ENCODE measurements at places on chromosomes 1 and 21.

DNA sequence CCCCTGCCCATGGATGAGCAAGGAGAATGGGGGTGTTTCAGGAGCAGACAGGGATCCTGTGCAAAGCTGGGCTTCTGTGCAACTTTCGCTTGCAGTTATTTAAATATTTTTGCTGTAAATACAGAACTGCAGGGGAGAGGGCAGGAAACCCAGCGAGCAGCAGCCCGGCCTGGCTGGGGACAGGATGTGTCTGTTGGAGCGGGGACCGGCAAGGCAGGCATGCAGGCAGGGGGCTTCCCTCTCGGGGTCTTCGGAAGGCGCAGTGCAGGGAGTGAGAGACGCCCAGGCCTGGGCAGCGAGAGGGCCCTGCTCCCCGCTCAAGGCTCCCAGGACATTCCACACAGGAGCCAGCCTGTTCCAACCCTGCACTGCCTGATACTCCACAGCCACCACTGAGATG is 1.7 kb upstream of the AIRE start:
- no peak for DNase-seq

DNA sequence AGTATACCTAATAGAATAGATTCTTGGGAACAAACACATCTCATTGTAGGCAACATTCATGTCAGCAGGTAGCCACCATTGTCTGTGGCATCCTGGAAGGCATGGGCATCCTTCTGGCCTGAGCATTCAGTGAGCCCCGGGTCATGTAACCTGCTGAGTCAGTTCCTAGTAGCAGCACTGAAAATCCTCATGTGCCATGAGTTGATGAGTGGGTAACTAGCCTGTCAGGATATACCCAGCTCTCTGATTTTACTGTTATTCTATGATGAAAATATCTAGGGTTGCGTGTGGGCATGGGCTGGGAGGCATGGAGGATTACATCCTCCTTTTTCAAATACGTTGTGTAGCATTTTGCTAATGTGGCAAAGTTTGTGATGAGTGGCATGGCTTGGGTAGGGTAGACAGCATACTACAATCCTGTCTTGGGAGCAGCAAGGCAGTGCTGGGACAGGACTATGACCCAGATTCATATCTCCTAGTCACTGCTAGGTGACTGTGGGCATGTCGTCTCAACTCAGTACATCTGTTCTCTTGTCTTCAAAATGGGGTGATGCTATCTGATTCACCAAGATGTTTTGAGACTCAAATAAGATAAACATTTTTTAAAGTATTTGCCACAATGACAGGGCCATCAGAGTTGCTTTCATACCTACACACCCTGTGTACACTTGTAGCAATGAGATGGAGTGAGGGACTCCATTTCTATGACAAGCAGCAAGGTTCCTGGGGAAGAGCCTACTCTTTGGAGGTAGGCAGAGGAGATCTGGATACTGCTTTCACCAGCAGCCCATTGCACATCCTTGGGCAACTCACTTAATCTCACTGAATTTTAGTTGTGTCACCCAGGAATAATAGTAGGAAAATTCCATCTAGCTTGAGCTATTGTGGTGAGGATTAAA is 62.5 kb downstream of the CD58 start:
- DNase-seq = no peak

GRCh38 chr1:196136396-196136795 is 471.8 kb downstream of the KCNT2 start:
- DNase-seq = no peak

DNA sequence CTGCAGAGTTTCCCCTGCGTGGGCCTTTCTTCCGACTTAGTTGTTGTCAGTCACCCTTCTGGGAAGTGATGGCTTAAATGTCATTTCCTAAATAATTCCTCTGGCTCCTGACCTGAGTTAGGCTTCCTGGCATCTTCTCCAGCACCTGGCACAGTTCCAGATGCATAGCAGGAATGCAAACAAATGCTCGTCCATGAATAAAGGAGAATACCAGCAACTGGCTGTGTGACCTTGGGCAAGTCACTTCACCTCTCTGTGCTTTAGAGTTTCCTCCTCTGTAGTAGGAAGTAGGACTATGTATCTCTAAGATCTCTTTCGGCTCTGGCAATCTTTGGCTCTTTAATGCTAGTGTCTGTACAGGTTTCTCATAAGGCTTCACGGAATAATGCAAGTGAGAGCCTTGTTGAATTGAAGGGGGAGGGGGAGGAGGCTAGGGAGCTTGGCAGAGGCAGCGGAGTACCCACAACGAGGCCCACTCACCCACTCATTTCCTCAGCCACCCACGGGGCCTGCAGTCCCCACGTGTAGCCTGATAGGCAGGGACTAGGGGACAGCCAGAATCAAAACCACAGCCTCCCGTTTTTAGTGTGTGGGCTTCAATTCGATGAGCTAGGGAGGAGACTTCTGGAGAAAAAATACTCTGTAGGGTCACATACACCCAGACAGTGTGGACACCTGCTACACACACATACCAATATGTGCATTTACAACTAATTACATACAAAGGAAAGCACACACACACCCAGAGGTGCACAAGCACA is 48.1 kb downstream of the TENT5C start:
- no peak for DNase-seq

DNA sequence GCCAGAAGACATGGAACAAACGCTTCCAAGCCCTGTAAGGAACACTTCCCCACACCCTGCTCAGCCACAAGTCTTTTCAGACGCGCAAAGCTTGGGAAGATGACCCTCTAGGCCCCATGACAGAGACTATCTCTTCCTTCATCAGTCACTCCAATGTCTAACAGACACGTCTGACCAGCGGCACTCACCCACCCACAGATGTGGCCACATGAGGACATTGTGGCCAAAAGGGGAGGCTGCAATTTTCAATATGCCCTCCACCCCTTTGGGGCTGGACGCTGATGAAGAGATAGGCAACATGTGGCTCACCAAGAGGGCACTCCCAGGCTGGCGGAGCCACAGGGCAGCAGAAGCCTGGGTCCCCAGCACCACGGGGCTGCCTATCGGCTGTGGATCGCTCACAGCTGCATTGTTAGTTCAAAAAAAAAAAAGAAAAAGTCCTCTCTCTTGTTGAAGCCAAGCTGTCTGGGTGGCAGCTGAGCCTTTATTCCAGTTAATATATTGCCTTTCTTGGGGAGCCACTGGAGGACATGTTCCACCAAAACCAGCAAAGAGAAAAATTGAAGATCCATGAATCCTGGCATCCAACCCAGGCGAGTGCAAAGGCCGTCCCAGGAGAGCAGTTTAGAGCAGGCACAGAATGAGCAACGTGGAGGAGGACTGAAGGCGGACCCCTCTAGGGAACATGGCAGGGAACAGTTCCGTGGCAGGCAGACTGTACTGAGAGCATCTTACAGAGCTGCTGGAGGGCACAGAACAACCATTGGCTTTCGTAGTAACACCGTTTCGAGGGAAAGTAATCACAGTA is 52.7 kb upstream of the GPR153 start:
- DNase-seq = no peak

- DNase-seq = no peak
Measured at GRCh38 chr1:245875581-245876261, 631.4 kb downstream of the SMYD3 start.

DNA sequence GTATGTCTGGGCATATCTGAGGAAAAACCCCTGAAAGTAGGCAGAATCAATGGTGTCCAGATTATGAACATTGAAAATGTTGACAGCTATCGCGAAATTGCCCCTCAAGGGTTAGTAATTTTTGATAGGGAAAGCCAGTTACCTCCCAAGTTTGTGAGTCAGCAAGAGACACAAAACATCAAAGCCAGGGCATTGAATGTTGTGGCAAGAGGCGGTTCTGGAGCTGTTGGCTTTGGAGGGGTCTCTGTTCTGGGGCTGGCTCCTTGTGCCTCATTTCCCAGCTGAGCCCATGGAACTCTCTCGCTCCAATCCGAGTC is 10.6 kb upstream of the S100A11 start:
- no peak for DNase-seq

- DNase-seq = peak; percentile 31
Measured at GRCh38 chr1:113981962-113982931, 3.0 kb downstream of the OLFML3 start.

DNA sequence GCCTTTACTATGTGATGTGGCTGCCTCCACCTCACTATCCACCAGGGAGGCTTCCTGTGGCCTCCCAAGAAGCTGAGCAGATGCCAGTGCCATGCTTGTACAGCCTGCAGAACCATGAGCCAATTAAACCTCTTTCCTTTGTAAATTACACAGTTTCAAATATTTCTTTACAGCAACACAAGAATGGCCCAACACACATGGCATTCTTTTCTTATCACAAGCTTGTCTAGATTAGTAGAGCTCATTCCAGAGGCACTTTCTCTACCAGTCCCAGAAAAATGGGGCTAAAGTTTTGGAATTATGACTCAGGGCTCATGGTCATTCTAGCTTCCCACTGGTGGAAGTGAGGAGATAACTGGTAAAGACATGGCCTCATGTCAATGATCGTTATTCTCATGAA is 655.2 kb downstream of the LMO4 start:
- no peak for DNase-seq

DNA sequence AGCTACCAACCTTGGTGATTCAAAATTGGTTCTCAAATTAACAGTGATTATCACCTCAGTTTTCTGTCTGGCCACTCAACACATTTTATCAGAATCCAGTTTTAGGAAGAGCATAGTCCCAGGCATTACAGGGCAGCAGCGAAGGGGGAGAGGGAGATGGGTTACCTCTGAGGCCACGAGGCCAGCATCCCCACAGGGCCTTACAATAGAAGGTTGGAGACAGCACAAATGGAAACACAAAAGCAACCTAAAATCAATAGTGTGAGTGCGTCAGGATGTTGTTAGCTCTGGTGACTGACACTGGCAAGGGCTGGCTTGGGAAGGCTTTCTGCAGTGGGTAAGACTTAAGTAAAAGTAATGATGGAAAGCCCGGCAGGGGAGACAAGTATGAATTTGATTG is 79.5 kb downstream of the JAK1 start:
- DNase-seq = no peak

DNA sequence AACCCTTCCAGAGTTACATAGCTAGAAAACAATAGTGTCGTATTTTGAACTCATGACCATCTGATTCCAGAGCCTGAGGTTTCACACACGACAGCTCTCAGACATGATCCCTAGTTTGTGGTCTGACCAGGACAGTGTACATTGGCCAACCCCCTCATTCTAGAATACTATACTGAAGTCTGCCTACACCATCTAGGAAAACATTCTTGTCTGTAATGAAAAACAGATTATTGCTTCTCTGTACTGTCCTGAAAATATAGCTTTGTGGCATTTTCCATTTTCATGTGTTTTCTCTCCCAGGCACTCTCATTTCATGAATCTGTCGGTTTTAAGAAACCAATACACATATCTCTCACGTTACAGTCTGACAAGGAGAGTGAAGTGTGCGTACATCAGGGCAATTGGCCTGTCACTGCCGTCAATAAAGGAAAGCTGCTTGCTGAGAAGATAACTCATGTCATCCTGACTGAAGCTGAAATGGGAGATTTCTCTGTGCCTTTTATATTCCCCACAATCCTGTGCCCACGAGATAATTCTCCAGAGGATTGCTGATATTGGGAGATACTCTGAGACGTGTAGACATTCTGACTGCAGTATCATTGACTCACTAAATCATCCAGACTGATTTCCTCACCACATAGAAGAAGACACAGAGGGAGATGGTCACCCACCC is 585.6 kb downstream of the PLPP3 start:
- no peak for DNase-seq

DNA sequence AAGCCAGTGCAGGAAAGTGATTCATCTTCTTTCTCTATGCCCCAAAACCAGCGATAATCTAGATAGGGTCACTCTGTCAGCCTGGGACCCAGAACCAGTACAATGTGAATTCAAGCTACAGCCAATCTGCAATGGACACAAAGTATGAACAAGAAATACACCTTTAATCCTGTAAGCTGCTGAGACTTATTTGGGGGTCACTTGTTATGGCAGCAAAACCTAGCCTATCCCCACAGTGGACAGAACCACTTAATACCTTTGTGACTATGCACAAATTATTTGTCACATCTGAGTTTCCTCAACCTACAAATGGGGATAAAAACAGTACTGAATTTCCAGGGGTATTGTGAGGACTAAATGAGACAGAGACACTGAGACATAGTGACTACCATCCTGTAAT is 50.0 kb downstream of the TMCO4 start:
- no peak for DNase-seq

- DNase-seq = no peak
Measured at GRCh38 chr1:116529199-116529631, 41.6 kb downstream of the CD58 start.

DNA sequence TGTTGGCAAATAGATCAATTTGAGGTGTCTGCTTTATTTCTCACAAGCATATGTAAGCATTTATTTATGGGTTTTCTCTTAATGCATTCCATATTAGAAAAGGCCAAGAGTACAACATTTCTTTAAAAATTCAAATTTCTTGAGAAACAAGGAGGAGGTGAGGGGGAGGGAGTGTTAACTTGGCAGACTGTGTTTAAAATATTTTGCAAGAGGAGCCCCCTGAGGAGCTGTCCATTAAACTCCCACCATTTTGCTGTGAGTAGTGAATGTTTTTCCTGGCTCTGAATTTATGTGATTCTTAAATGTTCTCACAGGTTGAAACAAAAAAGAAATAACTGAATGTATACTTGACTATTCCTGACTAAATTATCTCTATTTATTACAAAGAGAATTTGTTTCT is 363.8 kb downstream of the PTPRC start:
- DNase-seq = no peak

- DNase-seq = no peak
Measured at GRCh38 chr1:27574001-27574781, 29.8 kb downstream of the AHDC1 start.

DNA sequence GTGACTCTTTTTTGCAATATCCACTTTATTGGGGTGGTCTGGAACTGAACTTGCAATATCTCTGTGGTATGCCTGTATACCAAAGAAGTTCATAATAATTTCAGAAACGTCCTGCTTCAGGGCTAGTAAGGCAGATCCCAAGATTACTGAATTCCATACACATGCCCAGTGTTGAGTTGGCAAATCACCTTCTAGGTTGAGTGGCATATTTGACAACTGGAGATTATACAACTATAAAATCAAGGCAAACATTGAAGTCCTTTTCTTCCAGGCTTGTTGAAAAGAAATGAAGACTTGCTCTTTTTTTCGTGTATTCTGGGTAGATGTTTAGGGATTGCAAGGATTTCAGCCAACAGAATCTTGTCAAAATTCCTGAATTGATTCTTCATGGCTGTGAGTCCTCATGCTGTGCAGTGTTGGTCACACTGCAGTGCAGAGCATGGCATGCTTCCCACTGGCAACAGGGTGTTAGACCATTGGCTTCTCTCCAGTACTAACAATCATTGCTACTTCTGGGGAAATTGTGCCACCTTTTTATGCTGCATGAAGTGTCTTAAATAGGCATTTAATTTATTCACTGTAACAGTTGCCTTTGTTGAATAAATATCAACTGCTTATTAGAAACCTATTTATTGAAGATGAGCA is 367.1 kb upstream of the ADGRL4 start:
- DNase-seq = no peak

DNA sequence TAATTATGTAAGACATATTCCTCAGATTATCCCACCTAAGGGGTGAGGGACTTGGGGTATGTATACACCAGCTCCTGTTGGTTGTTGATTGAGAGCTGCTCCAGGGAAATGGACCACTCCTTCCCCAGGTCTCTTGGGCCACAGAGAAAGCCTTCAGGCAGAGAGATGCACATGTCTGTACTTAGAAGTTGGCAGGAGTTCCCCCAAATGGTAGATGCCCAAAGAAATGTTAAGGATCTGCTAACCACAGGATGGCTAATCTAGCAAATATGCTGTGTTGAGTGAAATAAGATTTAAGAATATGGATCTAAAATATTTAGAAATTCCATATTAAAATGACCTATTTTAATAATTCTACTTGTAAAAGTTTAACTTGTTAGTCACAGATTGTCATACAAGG is 100.8 kb upstream of the DNAH14 start:
- no peak for DNase-seq

Measured in hippocampal formation (tissue), 2 donors.